ENCODE measurements at places on chromosomes 4 and X. TPM values are rescaled to one million over a fixed set of nuclear protein-coding genes. Genes with fewer than 3 reads are reported as not detected.

SULT1E1 gene
- total RNA-seq, result not detected

REELD1 gene
- total RNA-seq, result not detected

DGKK gene
- not detected for total RNA-seq

PAGE1 gene
- total RNA-seq, result not detected

UBE2K gene
- total RNA-seq, result 97.8 TPM

PHEX gene
- 0.05 TPM for total RNA-seq

DNA sequence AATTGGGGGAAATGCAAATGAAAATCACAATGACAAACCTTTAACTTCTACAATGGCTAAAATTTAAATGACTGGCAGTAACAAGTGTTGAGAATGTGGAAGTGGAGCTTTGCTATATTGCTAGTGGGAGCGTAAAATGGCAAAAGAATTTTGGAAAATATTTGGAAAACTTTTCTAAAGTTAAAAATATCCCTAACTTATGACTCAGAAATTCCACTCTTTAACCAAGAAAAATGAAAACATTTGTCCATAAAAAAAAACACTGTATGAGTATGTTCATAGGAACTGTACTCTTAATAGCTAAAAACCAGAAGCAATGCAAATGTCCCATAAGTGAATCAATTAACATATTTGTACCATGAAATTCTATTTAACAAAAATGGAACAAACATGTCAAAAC, 3.6 kb downstream of the TBCK start:
- DNase-seq, result peak; percentile 46
- H3K4me1 ChIP-seq, result peaks cover 54% of the 10 kb centered on the region
- peaks cover 13% of the 10 kb centered on the region for H3K36me3 ChIP-seq
- H3K4me3 ChIP-seq, result peak overlapping the region; percentile 79

- no peaks in the 10 kb centered on the region for H3K36me3 ChIP-seq
- no peaks in the 10 kb centered on the region for H3K4me1 ChIP-seq
- H3K27ac ChIP-seq, result no peak overlapping the region
- H3K4me3 ChIP-seq, result no peak overlapping the region
- no peaks in the 10 kb centered on the region for H3K27me3 ChIP-seq
Observed at GRCh38 chr4:149584722-149585121, 230.9 kb downstream of the IQCM start.

- no peaks in the 10 kb centered on the region for H3K36me3 ChIP-seq
- H3K27ac ChIP-seq, result no peak overlapping the region
- H3K4me1 ChIP-seq, result no peaks in the 10 kb centered on the region
Observed at GRCh38 chrX:111035256-111035655, 60.7 kb upstream of the PAK3 start.

GRCh38 chr4:154406018-154406795, 85.4 kb downstream of the DCHS2 start:
- H3K4me3 ChIP-seq, result no peak overlapping the region
- no peaks in the 10 kb centered on the region for H3K27me3 ChIP-seq
- DNase-seq, result no peak
- H3K36me3 ChIP-seq, result no peaks in the 10 kb centered on the region

- H3K27me3 ChIP-seq, result no peaks in the 10 kb centered on the region
- H3K4me1 ChIP-seq, result peaks cover 9% of the 10 kb centered on the region
Observed at GRCh38 chrX:132467026-132467425, 21.8 kb downstream of the MBNL3 start.

- no peak overlapping the region for H3K4me3 ChIP-seq
Observed at GRCh38 chrX:39440799-39441284, 639.6 kb downstream of the MID1IP1 start.

DNA sequence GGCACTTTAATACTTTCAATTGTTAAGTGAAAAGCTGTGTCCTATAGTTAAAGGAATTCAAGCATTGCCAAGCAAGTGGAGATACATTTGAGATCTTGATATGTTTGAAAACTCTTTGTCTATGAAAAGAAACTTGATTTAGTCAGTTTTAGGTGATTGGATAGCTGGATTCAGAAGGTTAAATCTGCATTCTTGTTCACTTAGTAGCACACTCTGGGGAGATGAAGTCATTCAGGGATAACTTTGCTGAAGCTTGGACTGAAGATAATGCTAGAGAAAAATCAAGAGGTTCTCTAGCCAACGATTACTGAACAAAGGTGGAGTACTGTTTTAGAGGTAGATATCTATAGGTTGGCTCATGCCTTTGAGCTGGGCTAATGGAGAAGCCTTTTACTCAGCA, 90.6 kb downstream of the DCAF8L2 start:
- no peaks in the 10 kb centered on the region for H3K27me3 ChIP-seq
- H3K4me1 ChIP-seq, result no peaks in the 10 kb centered on the region
- H3K4me3 ChIP-seq, result no peak overlapping the region
- no peak for DNase-seq
- no peak overlapping the region for H3K27ac ChIP-seq

- H3K36me3 ChIP-seq, result no peaks in the 10 kb centered on the region
- no peaks in the 10 kb centered on the region for H3K27me3 ChIP-seq
- no peak overlapping the region for H3K27ac ChIP-seq
Observed at GRCh38 chr4:137768196-137768595, 235.9 kb upstream of the PCDH18 start.

- DNase-seq, result no peak
- H3K4me3 ChIP-seq, result no peak overlapping the region
- peaks cover 15% of the 10 kb centered on the region for H3K4me1 ChIP-seq
- H3K27me3 ChIP-seq, result peaks cover 10% of the 10 kb centered on the region
Observed at GRCh38 chr4:56701161-56701480, 20.0 kb upstream of the HOPX start.

Data from HFFc6 (cell line).